Left cardiac atrium (tissue), 4 donors: ENCODE measurements at places on chromosomes 4 and X.

GRCh38 chr4:15488658-15489470, 19.2 kb downstream of the CC2D2A start:
- no peak for DNase-seq

DNA sequence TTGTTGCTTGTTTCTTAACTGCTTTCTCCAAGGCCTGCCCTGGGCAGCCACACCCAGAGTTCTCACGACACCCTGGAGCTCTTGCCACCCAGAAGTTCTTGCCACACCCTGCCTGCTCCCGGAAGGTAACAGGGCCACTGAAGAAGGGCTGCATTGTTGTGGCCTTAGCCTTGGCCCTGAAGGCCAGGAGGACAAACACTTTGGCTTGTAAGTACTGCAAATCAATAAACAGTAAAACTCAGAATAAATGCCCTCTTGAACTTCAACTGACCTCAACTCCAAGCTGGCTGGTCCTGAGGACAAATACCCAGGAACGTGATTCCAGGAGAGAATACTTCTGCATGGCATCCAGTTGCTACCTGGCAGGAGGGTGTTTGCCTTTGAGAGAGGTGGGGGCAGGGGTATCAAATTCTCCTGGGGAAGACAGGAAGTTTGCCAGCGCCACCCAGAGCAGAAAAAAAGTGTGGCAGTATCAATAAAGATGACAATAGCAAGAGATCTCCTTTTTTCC, 54.1 kb downstream of the TLR10 start:
- DNase-seq = no peak

DNA sequence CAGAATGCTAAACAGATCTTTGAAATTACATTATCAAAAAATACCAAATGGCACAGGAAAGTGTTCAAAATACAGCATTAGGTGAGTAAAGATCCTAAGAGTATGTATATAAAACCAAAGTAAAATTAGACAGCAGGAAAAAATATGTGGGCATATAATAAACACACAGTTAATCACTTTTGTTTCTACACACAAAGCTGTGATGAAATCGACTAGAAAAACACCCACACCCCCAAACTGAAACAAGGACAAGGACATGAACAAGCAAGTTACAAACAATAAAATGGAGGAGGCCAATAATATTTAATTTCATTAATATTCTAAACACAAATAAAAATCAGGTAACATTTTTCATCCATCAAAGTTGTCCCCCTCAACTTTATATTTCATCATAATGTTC, 143.2 kb downstream of the FRYL start:
- no peak for DNase-seq

- DNase-seq = no peak
These were observed 40.9 kb downstream of the MOB1B start for GRCh38 chr4:70943114-70943513.

GRCh38 chr4:187071946-187072600, 348.4 kb upstream of the FAT1 start:
- DNase-seq = no peak

GRCh38 chr4:112279025-112279881, 6.5 kb downstream of the TIFA start:
- no peak for DNase-seq

- DNase-seq = peak; percentile 23
These were observed 14.4 kb downstream of the SHROOM4 start for GRCh38 chrX:50799531-50799961.

GRCh38 chrX:113548308-113549015, 707.8 kb upstream of the AMOT start:
- DNase-seq = no peak

- DNase-seq = no peak
These were observed 200.2 kb upstream of the FAM47A start for GRCh38 chrX:34332334-34332733.

- DNase-seq = no peak
These were observed 75.9 kb upstream of the ENPEP start for GRCh38 chr4:110400086-110400485.

GRCh38 chr4:12852338-12853307, 631.5 kb downstream of the RAB28 start:
- DNase-seq = no peak

GRCh38 chr4:13793020-13793710, 165.6 kb upstream of the BOD1L1 start:
- no peak for DNase-seq

DNA sequence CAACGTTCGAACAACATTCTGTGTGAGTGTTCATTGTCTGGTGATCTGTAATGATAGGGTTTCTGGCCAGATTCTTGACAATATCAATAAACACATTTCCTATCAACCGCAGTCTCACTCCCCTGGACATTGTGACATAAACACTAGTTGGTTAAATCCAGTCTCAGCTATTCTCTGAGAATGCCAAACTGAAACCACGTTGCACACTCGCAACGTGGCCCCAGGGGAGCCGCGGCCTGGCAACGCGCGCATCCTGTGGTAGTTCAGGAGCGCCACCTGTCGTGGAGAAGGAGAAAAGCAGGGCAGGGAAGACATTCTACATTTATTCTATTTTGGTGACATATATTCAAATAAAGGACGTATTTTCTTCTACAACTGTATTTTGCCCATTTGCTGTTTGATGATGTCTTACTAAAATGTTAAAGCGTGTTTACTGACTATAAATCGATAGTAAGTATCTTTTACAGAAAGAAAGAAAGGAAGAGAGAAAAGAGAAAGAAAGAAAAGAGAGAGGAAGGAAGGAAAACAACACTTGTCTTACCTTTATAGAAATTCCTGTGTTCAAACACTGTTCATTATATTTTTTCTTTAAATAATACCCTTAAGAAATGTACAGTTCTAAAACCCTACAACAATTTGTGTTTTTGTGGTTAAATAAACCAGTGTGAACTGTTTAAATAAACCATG, 738.3 kb upstream of the FRG1 start:
- peak; percentile 72 for DNase-seq

GRCh38 chr4:24846716-24847115, 51.3 kb downstream of the SOD3 start:
- DNase-seq = no peak

- no peak for DNase-seq
These were observed 289.5 kb downstream of the GLUD2 start for GRCh38 chrX:121336831-121337421.

GRCh38 chr4:186915816-186916215, 192.2 kb upstream of the FAT1 start:
- DNase-seq = no peak

DNA sequence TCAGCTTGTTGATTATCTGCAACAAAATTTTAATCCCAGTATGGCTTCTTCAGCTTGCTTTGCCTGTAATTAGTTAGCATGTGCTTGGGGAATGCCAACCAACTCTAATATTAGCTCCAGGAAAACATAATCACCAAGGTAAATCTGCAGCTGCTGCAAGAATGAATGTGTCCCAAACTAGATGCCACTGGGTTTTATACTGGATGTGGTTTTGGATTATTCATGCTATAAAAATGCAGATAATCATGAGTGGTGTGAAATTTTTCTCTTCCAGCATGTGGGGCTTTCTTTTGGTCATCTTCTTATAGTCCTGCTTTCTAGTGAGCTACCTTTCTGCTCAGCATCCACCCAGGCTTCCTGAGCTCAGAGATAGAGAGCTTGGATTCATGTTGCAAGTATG, 295.9 kb upstream of the CASK start:
- no peak for DNase-seq

DNA sequence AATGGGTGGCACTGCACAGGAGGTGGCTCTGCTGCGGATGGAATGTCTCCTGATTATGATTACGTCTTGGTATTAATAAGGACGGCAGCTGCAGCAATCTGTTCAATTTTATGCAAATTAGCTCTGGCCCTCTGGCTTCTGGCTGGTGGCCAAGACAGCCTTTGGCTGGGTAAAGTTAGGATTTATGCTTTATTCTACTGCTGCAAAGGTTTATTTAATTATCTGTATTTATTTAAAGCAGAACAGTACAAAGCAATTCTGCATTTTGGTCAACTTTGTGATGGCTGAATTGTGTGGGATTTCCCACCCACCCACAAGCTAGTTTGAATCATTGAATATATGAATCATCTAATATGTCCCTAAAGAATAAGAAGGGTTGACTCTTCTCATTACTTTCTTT, 745.6 kb upstream of the FAM241A start:
- no peak for DNase-seq

DNA sequence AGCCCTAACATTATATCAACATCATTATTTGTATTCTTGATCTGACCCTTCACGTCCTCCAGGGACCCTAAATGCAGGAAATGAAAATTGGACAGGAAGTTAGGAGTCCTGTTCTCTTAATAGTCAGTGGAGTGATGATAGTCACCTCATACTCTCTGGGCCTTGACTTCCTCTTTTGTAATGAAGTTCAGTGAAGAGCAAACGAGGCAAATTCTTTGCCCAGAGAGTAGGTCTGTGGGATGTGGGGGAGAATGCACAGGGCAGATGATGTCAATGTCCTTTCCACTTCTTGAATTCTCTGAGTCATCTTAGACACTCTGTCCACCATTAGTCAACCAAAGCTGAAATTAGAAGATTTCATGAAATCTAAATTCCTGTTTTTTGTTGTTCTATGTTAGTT, 17.1 kb upstream of the GPRIN3 start:
- DNase-seq = no peak

DNA sequence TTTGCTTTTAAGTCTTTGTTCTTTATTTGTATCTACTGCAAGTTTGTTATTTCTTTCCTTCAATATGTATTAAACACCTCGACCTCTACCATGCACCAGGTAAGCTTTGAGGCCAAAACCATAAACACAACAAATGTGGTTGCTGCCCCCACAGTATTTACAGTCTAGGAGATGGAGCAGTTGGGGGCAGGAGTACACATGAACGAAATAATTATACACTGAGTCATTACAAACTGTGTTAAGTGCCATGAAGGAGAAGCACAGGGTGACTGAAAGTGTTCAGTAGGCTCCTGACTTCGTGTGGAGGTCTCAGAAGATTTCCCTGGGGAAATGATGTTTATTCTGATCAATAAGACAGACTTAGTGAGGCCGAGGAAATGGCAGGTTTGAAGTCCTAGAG, 30.3 kb downstream of the SLC25A43 start:
- DNase-seq = no peak

DNA sequence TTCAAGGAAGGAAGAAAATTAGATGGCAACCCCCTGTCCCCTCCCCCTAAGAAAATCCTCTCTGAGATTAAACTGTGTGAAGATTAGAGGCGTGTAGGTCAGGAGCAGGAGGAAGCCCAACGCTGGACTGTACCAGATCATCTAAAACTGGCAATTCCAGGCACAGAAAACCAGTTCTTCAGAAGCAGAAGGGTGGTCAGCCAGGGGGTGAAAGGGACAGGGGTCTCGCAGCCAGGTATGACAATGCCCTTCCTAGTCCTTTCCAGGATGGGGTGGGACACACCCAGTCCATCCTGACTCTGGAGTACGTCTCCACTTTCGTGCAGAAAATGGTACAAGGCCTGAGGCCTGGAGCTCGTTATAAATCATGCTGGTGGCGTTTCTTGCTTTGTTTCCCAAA, 3.3 kb upstream of the RHOH start:
- DNase-seq = no peak

DNA sequence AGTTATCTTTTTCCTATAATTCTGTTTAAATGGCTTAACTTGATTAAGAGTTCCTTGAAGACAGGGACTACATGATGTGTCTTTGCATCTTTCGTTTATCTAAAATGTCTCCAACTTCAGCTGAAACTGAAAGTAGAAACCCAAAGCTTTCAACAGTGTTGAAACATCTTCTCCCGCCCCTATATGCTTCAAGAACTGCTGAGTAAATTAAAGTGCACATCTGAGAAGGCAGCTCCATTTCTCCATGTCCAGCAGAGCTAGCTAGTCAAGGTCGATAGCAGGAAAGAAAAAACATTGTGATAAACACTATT, 185.7 kb upstream of the TBL1X start:
- no peak for DNase-seq

DNA sequence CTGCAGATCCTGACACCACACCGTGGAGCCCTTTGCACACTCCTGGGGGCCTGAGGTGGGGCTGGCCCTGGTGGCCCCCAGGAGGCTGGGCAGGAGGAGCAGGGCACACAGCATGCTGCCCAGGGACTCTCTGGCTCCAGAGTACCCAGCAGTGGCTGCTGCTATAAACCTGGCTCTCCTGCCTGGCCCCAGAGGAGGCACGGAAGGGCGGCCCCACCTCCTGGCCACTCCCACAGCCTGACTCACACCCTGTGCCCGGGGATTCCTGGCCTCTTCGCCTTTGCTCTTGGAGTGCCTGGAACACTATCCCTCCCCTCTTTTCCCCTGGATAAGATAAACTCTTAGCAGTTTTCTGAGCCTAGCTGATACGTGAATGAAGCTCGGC, at the start of gene PSAPL1:
TSS of gene PSAPL1 (minus strand) at position 165 of the 385 bp plus-strand sequence. CDS start at position 114, 51 bp downstream.
- DNase-seq = peak; percentile 51

- DNase-seq = no peak
These were observed 54.5 kb upstream of the EXOC1L start for GRCh38 chr4:55765070-55765469.

GRCh38 chrX:41553688-41554087, 106.5 kb downstream of the NYX start:
- DNase-seq = no peak

DNA sequence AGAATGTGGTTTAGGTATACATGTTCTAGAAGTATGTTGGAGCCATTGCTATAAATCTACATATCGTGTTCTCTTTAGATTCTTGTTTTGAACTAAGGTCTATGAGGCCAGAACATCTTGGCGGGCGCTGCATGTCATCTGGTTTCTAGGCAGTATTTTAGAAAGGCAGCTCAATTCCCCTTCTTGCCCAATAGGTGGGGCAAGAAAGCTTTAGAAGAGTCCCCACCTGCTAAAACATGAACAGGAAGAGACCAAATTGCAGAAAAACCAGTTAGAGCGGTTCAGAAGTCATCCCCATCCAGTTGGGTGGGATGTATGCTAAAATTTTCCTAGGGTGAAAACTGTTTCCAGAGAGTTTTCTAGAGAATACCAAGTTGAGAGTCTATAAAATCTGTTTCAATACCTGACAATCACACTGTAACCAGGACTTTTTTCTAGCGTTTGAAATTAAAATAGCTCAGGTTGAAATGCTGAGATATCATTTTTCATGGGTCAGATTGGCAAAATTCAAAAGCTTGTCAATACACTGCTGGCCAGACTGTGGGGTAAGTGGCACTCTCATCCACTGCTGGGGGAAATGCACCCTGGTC, 17.5 kb upstream of the SH3KBP1 start:
- peak; percentile 26 for DNase-seq

GRCh38 chr4:3868211-3869173, 102.3 kb downstream of the ADRA2C start:
- DNase-seq = no peak

DNA sequence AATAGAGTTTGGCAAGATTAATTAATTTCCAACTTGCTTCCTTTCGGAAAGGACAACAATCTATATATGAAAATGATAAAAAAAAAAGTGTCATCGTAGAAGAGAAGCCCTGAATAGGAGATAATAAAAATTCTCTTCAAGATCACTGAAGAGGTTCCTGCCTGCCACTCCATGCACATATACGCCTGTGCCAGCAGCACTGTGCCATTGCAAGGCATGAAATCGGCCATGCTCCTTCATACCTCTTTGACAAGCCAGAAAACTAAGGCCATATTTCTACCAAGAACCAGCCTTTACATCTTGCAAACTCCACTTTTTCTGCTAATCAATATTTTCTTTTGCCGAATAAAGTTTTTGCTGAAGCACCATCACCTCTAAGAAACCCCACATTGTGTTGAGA, 365.5 kb downstream of the CXXC4 start:
- DNase-seq = no peak

- no peak for DNase-seq
These were observed 39.7 kb downstream of the VEGFC start for GRCh38 chr4:176753049-176753448.

GRCh38 chr4:109745830-109746229, 16.0 kb upstream of the PLA2G12A start:
- no peak for DNase-seq
